ENCODE measurements at places on chromosomes 16 and 17.

DNA sequence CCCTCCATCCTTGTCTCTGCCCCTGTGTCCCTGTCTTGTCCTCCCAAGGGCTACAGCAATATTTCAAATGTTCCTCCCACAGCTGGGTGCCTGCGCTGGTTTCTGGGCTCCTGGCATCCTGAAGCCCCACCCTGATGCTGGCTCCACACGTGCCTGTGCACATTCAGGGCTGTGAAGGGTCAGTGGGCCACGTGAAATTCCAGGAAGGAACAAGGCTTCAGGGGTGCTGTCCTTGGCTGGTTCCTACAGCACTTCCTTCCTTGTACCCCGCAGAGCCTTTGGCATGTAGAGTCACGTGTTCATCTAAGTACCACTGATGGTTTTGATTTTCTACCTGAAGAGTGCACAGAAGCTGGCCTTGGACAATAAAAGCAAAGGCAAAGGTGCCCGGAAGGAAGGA, 57.7 kb upstream of the NLK start:
- DNase-seq, result no peak

GRCh38 chr16:79601931-79602627, 1.5 kb upstream of the MAF start:
- DNase-seq, result peak; percentile 55

GRCh38 chr17:8109661-8110455, 8.5 kb downstream of the ALOXE3 start:
- DNase-seq, result no peak

DNA sequence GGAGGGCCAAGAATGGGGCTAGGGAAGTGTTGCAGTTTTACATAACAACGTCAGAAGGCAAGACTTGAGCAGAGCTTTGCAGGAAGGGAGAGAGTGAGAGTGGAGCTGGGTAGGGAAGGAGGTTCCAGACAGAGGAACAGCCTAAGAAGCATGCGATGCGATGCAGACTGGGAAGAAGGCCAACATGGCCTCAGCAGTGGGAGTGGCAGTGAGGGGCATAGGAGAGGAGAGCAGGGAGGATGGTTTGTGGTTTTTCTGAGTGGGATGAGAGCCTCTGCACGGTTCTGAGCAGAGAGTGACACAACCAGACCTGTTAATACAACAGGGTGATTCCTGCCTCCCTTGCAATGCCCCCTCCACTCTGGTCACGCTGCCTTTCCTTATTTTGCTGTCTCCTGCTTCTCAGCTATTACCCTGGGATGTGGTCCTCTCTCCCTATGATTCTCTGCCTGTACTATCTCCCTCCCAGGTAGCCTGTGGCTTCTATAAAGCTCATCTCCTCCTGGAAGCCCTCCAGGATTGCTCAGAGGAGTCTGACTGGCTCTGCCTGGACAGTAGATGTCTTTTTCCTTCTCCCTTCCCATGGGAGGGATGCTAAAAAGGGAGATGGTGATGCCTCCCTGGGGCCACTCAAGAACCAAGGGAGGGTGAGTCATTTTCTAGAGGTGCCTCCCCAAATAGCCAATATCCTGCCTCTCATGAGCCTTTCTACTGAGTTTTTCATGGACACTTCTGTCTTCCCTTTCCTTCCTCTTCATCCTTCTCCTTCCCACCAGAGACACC, 38.7 kb upstream of the NGFR start:
- DNase-seq, result peak; percentile 85

DNA sequence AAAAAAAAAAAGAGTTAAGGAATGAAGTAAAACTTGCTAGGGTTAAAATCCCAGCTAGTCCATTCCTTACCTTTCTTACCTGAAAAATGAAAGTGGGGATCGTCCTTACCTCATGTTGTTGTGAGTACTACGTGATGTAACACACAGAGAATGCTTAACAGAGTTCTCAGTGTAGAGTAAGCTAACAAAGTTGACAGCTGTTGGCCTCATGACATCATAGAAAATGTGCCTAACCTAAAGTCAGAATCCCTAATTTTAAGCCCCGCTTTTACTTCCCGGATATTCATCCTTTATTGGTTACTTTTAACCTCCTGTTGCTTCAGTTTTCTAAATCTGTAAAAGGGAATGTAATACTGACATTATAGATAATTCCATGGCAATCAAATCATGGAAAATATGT, 505.8 kb upstream of the HSBP1 start:
- DNase-seq, result no peak

Measured in urothelium cell line (cell line).